ENCODE measurements at places on chromosomes 11 and 22. TPM values are rescaled to one million over a fixed set of nuclear protein-coding genes. Genes with fewer than 3 reads are reported as not detected.

GRCh38 chr11:26219183-26220117 is 112.5 kb upstream of the ANO3 start:
- no peak for DNase-seq
- no peaks in the 10 kb centered on the region for H3K36me3 ChIP-seq
- no peaks in the 10 kb centered on the region for H3K27me3 ChIP-seq
- H3K4me1 ChIP-seq: no peaks in the 10 kb centered on the region

GRCh38 chr22:37529652-37530345 is 10.6 kb upstream of the CARD10 start:
- peaks cover 14% of the 10 kb centered on the region for H3K4me1 ChIP-seq
- no peaks in the 10 kb centered on the region for H3K36me3 ChIP-seq
- no peaks in the 10 kb centered on the region for H3K27me3 ChIP-seq
- H3K4me3 ChIP-seq: no peak overlapping the region
- no peak for DNase-seq

Gene MIOX
- total RNA-seq: not detected

Gene BMAL1
- 44.0 TPM for total RNA-seq

Gene GLYAT
- not detected for total RNA-seq

Gene SGSM1
- 2.9 TPM for total RNA-seq

Gene CCDC87
- total RNA-seq: 0.74 TPM

DNA sequence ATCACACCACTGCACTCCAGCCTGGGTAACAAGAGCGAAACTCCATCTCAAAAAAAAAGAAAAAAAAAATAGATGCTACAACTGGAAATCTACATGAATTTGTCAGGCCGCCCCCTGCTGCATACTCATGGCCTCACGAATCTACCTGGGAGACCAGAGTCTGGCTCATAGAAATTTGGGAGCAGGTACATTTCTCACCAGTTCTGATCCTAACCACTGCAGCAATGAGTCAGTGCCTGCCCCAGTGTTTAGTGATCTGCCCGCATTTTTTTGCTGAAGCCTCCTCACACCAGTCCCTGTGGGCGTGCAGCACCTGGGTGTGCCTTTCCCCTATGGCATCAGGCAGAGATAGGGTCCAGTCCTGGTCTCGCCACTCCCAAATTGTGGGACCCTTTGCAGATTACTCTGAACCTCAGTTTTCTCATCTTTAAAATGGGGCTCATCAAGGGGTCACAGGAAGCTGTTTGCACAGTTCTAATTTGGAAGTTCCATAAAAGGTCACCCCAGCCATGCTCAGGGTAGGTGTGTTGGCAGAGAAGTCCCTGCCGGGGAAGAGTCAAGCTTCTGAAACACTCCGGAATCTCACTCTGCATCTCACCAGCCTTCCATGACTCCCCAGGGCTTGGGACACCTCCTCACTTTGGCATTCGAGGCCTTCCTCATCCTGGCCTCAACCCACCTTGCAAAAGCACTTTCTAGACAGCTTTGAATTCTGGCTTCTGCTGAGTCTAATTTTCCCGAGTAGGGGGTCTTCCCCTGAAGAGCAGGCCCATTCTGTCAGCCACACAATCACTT is 39.3 kb upstream of the LINC01488 start:
- H3K4me3 ChIP-seq: no peak overlapping the region
- no peak for DNase-seq
- H3K27me3 ChIP-seq: no peaks in the 10 kb centered on the region
- peak overlapping the region; percentile 72 for H3K27ac ChIP-seq
- no peaks in the 10 kb centered on the region for H3K36me3 ChIP-seq

DNA sequence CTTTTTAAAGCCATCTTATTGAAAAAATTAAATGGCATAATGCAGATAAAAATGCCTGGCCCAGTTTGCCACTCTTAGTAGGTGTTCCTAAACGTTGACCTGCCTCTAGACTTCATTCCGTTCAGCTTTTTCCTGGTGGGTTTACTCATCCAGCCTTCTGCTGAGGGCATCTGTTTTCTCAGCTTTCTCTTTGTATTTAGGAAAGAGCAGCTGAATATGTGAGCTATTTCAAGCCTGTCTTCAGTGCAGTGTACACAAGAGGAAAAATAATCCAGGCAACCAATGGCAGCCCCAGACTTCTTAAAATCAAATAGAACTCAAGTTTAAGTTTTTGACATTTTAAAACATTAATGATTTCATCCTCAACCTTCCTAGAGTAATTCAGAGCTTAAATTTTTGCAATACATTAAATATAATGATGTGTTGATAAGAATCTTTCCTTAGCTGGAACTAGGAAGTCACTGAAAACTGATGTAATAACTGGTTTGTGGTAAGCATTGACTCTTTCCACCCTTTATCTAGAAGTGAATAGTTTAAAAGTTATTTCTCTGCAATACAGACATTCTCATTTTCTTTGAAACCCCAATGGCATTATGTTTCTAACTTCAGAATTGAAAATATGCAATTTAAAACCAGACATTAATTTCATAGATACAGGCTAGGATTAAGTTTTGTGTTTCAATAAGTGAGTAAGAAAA is 165.4 kb downstream of the AASDHPPT start:
- no peaks in the 10 kb centered on the region for H3K27me3 ChIP-seq
- peaks cover 5% of the 10 kb centered on the region for H3K4me1 ChIP-seq
- no peaks in the 10 kb centered on the region for H3K36me3 ChIP-seq
- no peak overlapping the region for H3K27ac ChIP-seq

All from vagina (tissue), 2 donors.